Eye (tissue), 1 donor: ENCODE measurements at places on chromosomes 13 and 19.

GRCh38 chr13:73036566-73036965 lies 22.2 kb upstream of the KLF5 start:
- no peak for DNase-seq

DNA sequence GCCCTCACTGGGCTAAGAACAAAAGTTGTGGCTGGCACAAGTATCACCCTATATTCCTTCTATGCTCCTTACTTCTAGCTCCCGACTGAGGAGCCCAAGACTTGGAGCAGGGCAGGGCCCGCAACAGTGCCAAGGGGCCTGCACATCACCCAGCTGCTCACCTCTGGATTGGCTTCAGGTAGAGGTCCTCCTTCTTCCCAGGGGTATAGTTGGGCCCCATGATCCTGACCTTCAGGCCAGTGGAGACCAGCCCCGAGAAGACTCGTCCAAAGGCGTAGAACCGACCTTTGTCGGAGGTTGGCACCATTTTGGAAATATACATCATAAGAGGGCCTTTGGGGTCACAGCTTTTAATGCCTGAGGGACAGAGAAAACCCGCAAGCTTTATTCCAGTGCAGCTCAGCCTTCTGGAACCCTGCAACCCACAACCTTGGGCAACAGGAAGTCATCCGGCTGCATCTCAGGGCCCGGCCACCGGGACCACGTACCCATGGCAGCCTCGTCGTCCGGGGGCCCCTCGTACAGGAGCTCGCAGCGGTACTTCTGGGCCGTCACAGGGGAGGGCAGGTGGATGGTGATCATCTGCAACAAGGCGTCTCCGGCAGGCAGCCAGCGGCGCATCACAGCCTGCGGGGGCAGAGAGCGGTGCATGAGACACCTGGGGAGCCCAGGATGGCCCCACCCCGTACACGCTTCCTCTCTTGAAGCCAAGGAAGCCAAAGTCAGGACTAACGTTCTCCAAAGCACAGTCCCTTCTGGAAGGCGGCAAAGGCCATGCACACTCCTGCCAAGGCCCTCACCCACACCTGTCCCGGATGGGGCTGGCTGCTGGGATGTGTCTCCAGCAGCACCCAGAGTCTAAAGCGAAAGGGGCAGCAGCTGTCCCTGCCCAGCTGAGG lies 4.7 kb downstream of the EEF2 start:
- no peak for DNase-seq

DNA sequence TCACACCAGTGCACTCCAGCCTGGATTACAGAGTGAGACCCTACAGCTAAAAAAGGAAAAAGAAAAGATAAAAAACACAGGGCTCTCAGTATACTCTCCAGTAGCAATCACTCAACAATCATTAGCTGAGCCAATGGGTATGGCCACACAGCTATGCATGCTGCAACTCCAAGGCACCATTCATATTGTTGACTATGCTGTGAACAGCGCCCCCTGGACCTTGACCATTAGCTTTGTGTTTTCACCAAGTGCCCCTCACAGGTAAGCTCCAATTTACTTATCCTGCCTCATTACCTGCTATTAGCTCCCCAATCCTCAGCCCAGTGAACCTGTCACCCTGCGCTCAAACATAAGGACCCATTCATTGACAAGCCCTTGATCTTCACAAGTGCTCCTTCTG lies 35.8 kb downstream of the ZIC5 start:
- DNase-seq = no peak

GRCh38 chr13:24746618-24747247 lies 17.2 kb upstream of the RNF17 start:
- peak; percentile 76 for DNase-seq

DNA sequence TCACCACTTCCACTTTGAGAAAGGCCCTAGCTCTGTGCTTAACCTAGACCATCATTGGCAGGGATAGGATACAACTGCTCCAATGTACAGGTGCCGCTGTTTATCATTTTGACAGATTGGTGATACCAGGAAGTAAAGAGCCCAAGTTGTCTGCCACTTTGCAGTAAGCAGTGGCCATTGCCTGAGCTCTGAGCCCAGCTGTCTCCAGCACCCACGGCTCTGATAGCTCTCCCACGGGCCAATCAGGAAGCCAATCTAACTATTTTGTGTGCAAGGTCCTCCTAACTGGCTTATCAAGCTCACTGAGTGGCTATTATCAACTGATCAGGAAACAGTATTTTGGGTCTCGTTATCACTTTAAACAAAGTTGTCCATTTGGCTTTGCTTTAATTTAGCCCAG lies 181.1 kb downstream of the DCT start:
- no peak for DNase-seq

GRCh38 chr13:95833719-95834118 lies 156.8 kb downstream of the DNAJC3 start:
- DNase-seq = peak; percentile 25

DNA sequence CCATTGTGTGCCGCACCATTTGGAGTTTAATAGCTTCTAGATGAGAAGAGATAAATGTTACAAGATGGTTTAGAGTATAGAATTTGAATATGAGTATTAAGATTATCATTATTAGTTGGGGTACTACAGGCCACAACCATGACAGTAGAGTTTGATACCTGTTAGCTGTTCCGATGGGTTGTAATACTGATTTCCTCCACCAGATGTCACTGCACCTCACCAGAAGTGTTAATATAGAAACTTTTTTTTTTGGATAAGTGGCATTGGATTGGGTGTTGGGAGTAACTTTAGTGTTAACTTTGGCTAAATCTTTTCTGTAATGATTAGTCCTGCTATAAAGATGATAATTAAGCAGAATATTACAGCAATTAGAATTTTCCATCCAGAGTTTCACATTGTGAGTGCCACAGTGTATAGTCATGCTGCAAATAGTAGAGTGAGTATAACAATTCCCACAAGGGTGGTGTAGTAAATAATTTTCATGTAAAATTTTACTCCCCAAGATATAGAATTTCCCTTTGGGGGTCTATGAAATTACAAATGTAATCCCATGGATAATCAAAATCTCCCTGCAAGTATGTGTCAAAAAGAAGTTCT lies 56.3 kb downstream of the PSG3 start:
- DNase-seq = no peak

GRCh38 chr19:3788996-3789778 lies 3.0 kb upstream of the MATK start:
- no peak for DNase-seq

- DNase-seq = no peak
Observed at GRCh38 chr13:112104881-112105234, 37.9 kb downstream of the SOX1 start.

- DNase-seq = no peak
Observed at GRCh38 chr13:31625115-31625514, 114.2 kb upstream of the RXFP2 start.

- peak; percentile 44 for DNase-seq
Observed at GRCh38 chr13:52779103-52779502, 39.5 kb upstream of the CNMD start.

- DNase-seq = no peak
Observed at GRCh38 chr19:55386493-55386971, 800 bp downstream of the RPL28 start.

- DNase-seq = no peak
Observed at GRCh38 chr19:55958356-55958755, 10.7 kb downstream of the NLRP8 start.

GRCh38 chr13:72504131-72504841 lies 223.1 kb downstream of the MZT1 start:
- peak; percentile 40 for DNase-seq

DNA sequence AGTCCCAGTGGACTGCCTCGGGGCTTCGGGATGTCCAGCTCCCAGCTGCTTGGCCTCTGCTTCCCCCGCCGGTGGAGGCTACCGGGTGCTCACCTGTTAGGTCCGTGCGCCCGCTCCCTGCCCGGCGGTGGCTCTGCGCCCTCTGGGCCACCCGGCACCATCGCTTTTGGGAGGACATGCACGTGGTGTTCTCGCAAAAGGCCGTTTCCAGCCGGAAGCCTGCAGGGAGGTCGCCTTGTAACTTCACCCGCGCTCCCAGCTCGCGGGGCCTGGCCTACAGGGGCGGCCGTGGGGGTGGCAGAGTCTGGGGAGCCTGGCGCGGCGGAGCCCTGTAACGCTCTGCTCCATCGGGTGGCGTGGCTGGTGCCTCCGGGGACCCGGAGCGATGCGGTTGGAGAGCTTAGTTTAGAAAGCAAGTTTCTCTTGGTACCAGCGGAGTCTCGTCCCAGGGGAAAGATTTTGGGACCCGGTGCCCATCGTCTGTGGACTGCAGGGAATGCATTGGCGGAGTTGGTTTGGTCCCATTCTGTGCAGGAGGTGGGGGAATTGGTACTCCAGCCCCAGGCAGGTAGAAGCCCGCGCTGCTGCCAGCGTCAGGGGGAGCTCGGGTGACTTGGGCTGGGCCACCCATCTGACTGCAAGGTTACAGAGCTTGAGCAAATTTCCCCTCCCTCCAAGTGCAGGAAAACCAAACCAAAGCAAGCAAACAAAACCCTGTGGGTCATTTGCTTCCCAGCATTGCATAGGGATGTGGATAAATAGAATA lies 673 bp downstream of the SPATA13 start:
- DNase-seq = no peak

GRCh38 chr19:46726971-46727501 lies 10.1 kb upstream of the PRKD2 start:
- DNase-seq = no peak

DNA sequence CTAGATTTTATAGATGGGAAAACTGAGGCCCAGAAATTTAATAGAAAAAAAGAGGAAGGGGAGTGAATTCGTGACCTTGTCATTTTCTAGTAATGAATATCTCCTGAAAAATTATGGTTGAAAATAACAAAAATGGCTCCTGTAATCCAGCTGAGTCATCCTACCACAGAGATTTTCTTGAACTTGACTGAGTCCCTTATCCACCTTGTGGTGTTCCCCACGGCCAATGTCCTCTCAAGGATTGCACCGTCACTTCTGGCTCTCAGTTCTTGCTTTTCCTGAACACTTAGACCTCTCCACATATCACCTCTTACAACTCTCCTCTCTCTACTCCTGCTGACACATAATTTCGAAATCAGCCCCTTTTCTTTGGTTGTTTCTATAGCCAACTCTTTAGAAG lies 1.2 kb upstream of the KATNAL1 start:
- DNase-seq = no peak

DNA sequence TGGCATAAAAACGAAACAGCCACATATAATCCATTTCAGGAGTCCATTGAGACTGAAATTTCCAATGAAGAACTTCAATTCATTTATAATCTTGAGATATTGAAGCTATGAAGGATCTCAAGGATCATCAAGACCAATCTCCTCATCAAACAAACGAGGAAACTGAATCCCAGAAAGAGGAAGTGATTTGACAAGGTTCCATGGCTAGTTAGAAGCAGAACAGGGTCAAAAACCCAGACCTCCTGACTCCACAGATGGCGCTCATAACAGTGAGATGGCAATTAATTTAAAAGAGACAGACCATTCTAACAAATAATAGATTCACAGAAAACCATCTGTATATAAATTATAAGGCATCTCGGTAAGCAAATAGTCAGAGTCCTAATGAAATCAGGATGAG lies 229.7 kb downstream of the KCTD12 start:
- no peak for DNase-seq

DNA sequence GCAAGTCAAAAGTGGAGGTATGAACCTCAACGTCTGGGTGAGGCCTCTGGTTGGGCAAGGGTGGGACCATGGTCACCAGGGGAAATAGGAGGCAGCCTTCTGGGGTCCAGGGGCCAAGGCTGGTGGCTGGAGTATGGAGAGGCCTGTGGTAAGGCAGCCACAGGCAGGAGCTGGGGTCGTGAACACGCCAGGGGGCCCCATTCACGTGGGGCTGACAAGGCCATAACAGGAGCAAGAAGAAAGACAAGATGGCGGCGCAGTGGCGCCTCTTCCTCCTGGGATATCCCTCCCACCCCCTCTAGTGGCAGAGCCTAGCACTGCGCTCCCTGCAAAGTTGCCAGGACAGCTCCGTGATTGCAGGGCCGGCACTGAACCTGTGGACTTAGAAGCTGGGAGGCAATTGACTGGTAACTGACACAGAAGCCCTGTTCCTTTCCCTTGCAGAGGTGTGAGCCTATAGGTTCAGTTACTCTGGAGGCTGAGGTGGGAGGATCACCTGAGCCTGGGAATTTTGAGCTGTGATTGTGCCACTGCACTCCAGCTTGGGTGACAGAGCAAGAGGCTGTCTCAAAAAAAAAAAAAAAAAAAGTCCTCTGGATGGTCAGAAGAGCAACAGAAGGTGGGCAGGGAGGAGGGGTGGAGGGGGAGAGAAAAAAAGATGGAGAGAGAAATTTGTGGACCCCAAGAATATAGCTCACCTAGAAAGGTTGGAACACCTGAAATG lies 19.7 kb upstream of the EDDM13 start:
- DNase-seq = peak; percentile 89
